Transverse colon (tissue), 4 donors: ENCODE measurements at places on chromosomes 12 and 14. TPM values are rescaled to one million over a fixed set of nuclear protein-coding genes. Genes with fewer than 3 reads are reported as not detected.
A peak's percentile ranks its signal among the peaks of the same experiment; 100 is the strongest.

Gene PNP
- total RNA-seq = 38.1 TPM

Gene TMEM117
- total RNA-seq = 30.2 TPM

GRCh38 chr14:105481886-105482457 is 4.7 kb upstream of the CRIP1 start:
- peaks cover 44% of the 10 kb centered on the region for H3K27me3 ChIP-seq
- H3K36me3 ChIP-seq = no peaks in the 10 kb centered on the region
- H3K27ac ChIP-seq = peak overlapping the region; percentile 98
- peak; percentile 96 for DNase-seq

Gene YBX3
- 537 TPM for total RNA-seq

Gene TPPP2
- total RNA-seq = not detected

DNA sequence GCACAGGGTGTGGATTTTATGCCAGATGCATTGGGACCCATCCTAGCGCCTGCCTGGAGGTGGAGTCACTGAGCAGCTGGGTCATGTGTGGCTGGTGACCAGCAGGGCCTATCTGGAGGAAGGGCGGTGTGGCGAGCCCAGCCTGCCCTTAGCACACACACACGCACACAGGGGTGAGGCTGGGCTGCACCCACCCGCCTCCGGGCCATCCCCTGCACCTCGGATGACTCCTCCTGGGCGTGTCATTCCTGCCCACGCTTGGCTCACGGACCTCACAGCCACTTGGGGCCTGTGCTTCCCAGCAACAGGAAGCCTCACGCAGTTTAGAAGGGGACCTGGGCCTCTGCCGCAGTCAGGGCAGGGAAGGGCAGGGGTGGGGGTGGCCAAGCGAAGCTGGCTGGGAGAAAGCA is 36.2 kb upstream of the FZD10 start:
- no peaks in the 10 kb centered on the region for H3K4me1 ChIP-seq
- DNase-seq = no peak
- H3K4me3 ChIP-seq = no peak overlapping the region
- H3K27ac ChIP-seq = no peak overlapping the region

Gene CABP1
- 7.5 TPM for total RNA-seq

- H3K4me3 ChIP-seq = no peak overlapping the region
- DNase-seq = no peak
- no peaks in the 10 kb centered on the region for H3K27me3 ChIP-seq
Observed at GRCh38 chr14:80323038-80323665, 111.8 kb upstream of the DIO2 start.

DNA sequence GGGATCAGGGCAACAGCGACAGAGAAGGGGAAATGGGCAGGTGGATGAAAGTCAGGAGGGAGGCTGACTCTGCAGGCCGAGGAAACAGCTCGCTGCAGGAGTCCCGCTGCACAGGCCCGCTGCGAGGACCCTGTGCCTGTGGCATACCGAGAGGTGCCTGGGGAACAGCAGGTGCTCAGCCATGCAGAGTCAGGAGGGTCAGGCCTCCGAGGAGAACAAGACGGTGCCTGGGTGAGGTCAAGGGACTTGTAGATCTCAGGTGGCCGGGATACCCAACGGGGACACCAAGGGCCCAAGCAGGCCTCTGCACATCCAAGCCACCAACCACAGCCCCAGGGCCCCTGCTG is 67.5 kb downstream of the NCOR2 start:
- H3K4me3 ChIP-seq = no peak overlapping the region
- DNase-seq = no peak
- peak overlapping the region; percentile 70 for H3K27ac ChIP-seq
